OCI-M1 (cell line): ENCODE measurements at places on chromosomes 6 and 20.

DNA sequence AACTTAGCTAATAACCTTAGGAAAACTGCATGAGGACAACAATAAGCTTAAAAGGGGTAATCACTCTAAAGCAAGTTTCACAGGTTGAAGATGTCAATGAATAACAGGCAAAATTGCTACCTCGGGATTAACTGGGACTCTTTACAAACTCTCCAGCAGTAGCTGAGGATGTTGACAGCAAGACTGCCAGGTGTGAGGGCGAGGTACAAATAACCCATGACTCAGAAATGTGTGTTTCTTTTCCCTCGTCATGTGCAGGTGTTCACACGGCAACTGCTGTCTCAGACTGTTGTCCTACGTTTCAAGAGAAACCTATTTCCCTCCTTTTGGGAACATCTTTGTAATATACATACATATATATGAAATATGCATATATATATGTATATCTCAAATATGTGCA is 15.9 kb downstream of the BCAS1 start:
- DNase-seq: no peak

DNA sequence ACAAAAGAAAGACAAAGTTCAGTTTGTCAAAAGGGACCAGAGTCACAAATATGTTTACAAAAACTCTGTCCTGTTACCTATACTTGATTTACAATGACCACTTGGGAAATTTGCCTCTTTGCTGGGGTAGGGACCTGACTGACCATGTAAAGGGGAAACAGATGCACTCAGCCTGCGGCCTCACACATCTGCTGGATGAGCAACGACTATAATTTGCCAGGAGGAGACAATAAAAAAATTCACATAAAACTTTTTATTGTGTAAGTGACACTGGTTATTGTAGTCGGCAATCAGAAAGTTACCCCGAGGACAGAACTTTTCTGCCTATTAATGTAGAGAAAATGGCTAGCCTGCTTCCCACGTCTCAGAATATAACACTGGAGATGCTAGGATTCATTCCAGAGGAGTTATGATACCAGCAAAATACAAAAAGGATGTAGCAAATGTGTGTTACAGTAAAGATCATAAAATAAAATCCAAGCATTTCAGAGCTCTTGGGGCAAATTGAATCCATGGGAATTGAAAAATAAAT is 415.4 kb upstream of the SPTLC3 start:
- no peak for DNase-seq

GRCh38 chr20:37598575-37599342 is 71.1 kb upstream of the BLCAP start:
- no peak for DNase-seq

DNA sequence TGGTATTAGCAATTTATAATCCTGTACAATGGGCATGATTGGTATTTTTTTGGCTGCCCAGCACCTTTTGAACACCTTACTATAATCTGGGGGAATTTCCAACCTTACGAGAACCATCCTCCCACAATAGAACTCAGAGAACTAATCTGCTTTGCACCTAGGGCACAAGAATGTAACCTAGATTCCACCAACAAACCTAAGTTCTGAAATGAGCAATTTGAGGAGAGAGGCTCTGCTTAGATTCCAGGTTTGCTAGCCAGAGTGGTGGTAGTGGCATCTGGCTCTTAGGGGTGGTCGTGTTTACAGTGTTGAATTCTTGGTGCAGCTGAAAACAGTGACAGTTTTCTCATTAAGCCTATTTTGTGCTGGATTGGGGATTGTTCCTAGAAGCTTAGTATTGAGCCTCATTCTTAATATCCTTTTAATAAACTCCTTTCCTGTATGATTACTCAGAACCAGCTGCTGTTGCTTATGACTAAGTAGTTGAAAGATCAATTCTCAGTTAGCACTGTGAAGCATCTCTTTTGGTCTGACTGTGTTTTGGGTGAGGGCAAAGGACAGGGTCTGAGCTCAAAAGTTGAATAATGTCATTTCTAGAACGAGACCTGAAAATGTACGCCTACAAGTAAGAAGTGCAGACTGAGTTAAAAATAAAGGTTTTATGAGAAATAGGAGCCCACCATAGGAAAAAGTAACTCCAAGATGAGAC is 385.6 kb downstream of the CDKAL1 start:
- DNase-seq: no peak

- DNase-seq: no peak
Observed at GRCh38 chr6:126914801-126915200, 203.7 kb upstream of the RSPO3 start.

- no peak for DNase-seq
Observed at GRCh38 chr6:141282263-141282662, 850.5 kb upstream of the GJE1 start.
